ENCODE measurements at places on chromosomes 3 and 15.
A peak's percentile ranks its signal among the peaks of the same experiment; 100 is the strongest.

- H3K36me3 ChIP-seq: no peaks in the 10 kb centered on the region
- no peaks in the 10 kb centered on the region for H3K4me1 ChIP-seq
- no peak for DNase-seq
These were observed 24.2 kb downstream of the CPN2 start for GRCh38 chr3:194326968-194327217.

DNA sequence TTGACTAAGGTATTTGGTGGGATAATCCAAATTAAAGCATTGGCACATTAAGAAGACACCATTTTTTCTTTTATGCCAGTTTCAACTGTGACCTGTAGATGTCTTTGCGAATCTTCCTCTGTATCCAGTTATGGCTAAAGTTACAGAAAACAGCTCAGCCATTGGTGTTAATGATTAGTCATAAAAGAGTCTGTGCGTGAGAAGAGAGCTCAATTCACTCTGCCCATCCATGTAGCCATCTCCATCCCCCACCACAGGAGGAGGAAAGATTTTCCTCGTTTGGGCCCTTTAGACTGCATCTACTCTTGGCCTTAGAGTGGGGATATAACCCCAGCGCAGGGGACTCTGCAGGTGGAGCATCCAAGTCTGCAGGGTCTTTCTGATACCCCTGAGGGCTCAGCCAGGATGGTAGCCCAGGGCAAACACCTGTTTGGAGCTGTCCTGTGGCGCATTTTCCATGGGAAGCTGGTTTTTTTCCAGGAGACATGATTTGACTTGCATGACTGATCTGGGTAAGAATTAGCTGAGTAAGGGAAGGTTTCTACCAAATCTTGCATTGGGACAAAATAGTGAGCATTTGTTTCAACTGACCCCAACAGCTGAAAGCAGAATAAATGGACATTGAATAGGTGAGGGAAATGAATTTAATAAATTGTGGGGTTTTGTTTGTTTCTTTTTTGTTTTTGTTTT, 29.5 kb downstream of the NANOGP8 start:
- no peaks in the 10 kb centered on the region for H3K4me1 ChIP-seq
- DNase-seq: no peak
- H3K27ac ChIP-seq: no peak overlapping the region
- no peak overlapping the region for H3K4me3 ChIP-seq
- no peaks in the 10 kb centered on the region for H3K36me3 ChIP-seq
- no peaks in the 10 kb centered on the region for H3K27me3 ChIP-seq

DNA sequence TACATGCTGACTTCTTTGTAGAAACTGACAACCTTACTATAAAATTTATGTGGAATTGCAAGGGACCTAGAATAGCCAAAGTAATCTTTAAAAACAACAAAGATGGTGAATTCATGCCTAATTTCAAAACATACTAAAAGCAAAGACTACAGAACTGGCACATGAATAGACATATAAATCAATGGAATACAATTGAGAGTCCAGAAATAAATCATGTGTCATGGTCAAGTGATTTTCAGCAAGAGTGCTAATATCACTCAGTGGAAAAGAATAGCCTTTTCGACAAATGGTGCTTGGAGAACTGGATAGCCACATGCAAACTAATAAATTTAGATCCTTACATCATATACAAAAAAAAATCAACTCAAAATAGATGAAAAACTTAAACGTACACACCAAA, 8.7 kb downstream of the IMPG2 start:
- no peak for DNase-seq
- H3K27ac ChIP-seq: no peak overlapping the region
- H3K4me3 ChIP-seq: no peak overlapping the region
- no peaks in the 10 kb centered on the region for H3K4me1 ChIP-seq
- H3K27me3 ChIP-seq: no peaks in the 10 kb centered on the region
- no peaks in the 10 kb centered on the region for H3K36me3 ChIP-seq

GRCh38 chr15:51751697-51752683, 593 bp downstream of the TMOD2 start:
- DNase-seq: peak; percentile 62
- H3K4me3 ChIP-seq: peak overlapping the region; percentile 97
- H3K27ac ChIP-seq: no peak overlapping the region

- DNase-seq: no peak
- H3K36me3 ChIP-seq: peaks cover 2% of the 10 kb centered on the region
- H3K4me3 ChIP-seq: no peak overlapping the region
- H3K27ac ChIP-seq: no peak overlapping the region
These were observed 85.5 kb upstream of the CGNL1 start for GRCh38 chr15:57290826-57291225.

DNA sequence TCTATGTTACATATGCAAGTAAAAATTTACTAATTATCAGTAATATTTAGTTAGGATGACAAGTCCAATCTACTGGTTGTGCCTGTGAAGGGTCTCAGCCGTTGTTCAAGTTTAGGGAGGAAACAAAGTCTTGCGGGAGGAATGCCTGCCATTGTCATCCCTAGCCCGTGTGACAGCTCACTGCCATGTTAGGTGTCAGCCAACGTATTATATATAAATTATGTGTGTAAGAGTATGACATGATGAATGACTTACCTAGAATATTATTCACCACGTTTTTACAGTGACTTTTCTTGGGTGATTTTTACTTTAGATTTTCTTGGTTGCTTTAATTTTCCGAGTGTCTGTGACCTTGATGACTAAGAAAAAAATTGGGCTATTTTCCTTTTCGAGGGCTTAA, 614.4 kb upstream of the MDFIC2 start:
- H3K36me3 ChIP-seq: no peaks in the 10 kb centered on the region
- no peak for DNase-seq
- no peaks in the 10 kb centered on the region for H3K27me3 ChIP-seq
- H3K4me3 ChIP-seq: no peak overlapping the region
- H3K27ac ChIP-seq: no peak overlapping the region

DNA sequence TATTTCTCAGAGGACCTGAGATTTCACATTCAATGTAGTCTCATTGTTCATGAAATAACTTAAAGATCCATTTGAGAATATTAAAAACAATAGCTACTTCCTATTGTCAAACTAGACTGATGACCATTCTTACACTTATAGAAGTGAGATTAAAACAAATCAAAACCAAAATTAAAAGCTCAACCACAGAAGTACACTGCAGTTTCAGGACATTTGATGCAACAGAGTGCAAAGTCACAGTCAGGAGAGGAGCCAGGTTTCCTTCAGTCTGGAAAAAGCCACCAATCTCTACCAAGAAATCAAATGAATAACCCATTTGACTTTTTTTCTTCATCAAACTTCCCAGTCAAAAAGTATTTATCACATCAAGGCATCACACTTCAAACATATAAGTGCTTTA, 5.5 kb downstream of the CCPG1 start:
- H3K4me1 ChIP-seq: no peaks in the 10 kb centered on the region
- no peaks in the 10 kb centered on the region for H3K27me3 ChIP-seq
- no peak overlapping the region for H3K27ac ChIP-seq
- no peak for DNase-seq

DNA sequence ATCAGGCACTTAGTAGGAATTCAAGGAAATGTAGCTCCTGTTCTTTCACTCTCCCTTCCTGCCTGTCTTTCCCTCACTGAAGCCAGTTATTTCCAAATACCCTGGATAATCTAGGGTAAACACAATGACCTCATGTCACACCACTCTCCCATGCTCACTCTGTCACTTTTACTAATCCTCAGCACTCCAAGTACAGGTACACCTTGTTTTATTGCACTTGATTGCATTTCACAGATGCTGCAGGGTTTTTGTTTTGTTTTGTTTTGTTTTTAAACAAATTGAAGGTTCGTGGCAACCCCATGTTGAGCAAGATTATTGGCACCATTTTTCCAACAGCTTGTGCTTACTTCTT, 40.8 kb downstream of the PPM1L start:
- no peak overlapping the region for H3K4me3 ChIP-seq
- no peaks in the 10 kb centered on the region for H3K4me1 ChIP-seq
- DNase-seq: no peak
